ENCODE measurements at places on chromosomes 7 and 10. TPM values are rescaled to one million over a fixed set of nuclear protein-coding genes. Genes with fewer than 3 reads are reported as not detected.
A peak's percentile ranks its signal among the peaks of the same experiment; 100 is the strongest.

The ZFAND2A gene
- total RNA-seq: 51.4 TPM

- DNase-seq: no peak
Observed at GRCh38 chr10:58326967-58327381, 7.8 kb upstream of the UBE2D1 start.

The PRR15 gene
- 3.5 TPM for total RNA-seq

DNA sequence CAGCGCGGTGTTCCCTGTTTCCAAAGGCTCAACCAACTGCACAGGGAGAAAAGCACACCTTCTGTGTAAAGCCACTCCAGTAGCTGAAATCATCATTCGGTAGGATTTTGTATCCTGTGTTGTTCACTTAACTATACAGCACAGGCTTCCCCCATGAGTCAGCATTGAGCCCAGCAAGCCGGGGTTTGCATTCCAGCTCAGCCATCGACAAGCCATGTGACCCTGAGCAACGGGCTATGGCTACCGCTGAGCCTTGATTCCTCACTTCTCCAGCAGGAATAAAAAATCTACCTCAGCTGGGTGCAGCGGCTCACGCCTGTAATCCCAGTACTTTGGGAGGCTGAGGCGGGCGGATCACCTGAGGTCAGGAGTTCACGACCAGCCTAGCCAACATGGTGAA is 44.1 kb upstream of the ATP6V0A4 start:
- peak; percentile 89 for DNase-seq

- DNase-seq: no peak
Observed at GRCh38 chr7:103292122-103292521, 5.1 kb upstream of the PMPCB start.
